GM23248 (cell line): ENCODE measurements at places on chromosomes 1 and 21.
A peak's percentile ranks its signal among the peaks of the same experiment; 100 is the strongest.

- DNase-seq: no peak
Observed at GRCh38 chr1:183901748-183902330, 96.9 kb downstream of the RGL1 start.

- DNase-seq: peak; percentile 62
Observed at GRCh38 chr1:156705321-156705917, at the start of gene CRABP2. CRABP2 (minus strand) TSS chr1:156705583; CDS start chr1:156705446, 137 bp downstream.

- peak; percentile 86 for DNase-seq
Observed at GRCh38 chr1:33852711-33853110, 11.2 kb upstream of the HMGB4 start.

- DNase-seq: peak; percentile 82
Observed at GRCh38 chr1:15168479-15168878, 14.9 kb downstream of the TMEM51 start.

DNA sequence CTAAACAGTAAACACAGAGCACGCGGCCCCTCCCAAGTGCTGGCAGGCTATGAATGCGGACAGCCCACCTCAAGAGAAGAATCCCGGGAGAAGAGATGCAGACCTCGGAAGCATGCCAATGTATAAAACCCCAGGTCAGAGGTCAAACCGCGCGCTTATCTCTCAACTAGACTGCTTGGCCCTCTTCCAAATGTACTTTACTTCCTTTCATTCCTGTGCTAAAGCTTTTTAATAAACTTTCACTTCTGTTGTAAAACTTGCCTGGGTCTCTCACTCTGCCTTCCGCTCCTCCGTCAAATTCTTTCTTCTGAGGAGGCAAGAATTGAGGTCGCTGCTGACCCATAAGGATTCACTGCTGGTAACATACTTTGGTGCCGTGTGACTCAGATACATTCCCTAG, 216.0 kb downstream of the S1PR1 start:
- no peak for DNase-seq

GRCh38 chr1:193540511-193540910, 354.1 kb upstream of the B3GALT2 start:
- no peak for DNase-seq

- peak; percentile 68 for DNase-seq
Observed at GRCh38 chr21:34073749-34074282, 438 bp downstream of the MRPS6 start.

GRCh38 chr1:115158181-115158580, 68.9 kb upstream of the TSPAN2 start:
- DNase-seq: peak; percentile 93

GRCh38 chr1:24558902-24559791, 3.3 kb downstream of the NCMAP start:
- peak; percentile 57 for DNase-seq

GRCh38 chr1:23019863-23020625, 776 bp downstream of the KDM1A start:
- peak; percentile 62 for DNase-seq

DNA sequence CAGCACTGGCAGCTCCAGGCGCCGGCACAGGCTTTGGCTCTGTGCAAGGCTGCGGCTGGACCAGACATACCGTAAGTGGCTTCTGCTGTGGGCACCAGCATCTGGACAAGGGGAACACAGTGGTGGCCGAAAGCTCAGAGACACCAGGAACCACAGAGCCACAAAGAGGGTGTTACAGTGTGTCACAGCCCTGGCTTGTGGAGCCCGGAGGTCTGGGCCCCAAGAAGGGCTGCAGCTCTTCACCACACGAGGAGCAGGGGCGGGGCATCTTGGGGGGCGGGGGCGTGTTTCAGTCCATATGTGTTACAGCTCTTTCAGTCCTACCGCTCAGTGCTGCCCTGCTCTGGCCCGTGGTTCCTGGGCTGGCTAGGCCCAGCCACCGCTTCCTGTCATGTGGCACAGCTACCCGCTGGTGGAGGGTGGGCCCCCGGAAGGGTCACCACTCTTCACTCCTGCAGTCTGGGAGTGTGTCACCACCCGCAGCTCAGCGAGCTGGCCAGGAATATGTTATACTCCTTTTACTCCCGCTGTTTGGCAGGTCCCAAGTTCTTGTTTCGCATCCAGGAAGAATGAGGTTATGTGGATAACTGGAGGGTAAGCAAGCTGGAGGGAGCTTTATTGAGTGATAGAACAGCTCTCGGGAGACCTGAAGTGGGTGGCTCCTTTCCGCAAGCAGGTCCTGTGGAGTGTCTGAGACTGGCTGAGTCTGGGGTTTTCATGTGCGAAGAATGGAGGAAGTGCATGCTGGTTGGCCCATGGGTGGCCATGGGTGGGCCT, 3.3 kb upstream of the LSM10 start:
- DNase-seq: peak; percentile 98

GRCh38 chr1:222157612-222158011, 390.3 kb downstream of the HHIPL2 start:
- DNase-seq: no peak

GRCh38 chr1:162612606-162613400, 19.5 kb upstream of the DDR2 start:
- DNase-seq: peak; percentile 80

DNA sequence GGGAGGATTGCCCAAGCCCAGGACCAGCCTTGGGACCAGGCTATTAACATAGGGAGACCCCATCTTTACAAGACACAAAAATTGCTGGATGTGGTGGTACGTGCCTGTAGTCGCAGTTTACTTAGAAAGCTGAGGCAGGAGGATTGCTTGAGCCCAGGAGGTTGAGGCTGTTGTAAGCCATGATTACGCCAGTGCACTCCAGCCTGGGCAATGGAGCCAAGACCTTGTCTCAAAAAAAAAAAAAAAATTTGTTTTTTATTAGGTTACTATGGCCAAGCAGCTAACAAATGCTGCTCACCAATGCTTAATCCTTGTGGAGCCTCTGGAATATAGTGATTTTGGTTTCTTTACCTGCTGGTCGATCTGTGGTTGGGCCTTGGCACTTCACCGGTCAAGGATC, 8.8 kb downstream of the ARID1A start:
- no peak for DNase-seq
